ENCODE measurements at places on chromosomes 16 and 17. TPM values are rescaled to one million over a fixed set of nuclear protein-coding genes. Genes with fewer than 3 reads are reported as not detected.

The C1QTNF8 gene
- total RNA-seq, result not detected

- peak; percentile 80 for DNase-seq
These were observed 504 bp downstream of the SRSF1 start for GRCh38 chr17:58006560-58006923.

The WNT9B gene
- not detected for total RNA-seq

The HYDIN gene
- total RNA-seq, result 0.67 TPM

The SLC25A10 gene
- total RNA-seq, result 77.6 TPM

GRCh38 chr17:44543213-44543904 is 13.9 kb upstream of the FZD2 start:
- peak; percentile 90 for DNase-seq

GRCh38 chr17:69066482-69066881 is 5.8 kb upstream of the ABCA9 start:
- no peak for DNase-seq

DNA sequence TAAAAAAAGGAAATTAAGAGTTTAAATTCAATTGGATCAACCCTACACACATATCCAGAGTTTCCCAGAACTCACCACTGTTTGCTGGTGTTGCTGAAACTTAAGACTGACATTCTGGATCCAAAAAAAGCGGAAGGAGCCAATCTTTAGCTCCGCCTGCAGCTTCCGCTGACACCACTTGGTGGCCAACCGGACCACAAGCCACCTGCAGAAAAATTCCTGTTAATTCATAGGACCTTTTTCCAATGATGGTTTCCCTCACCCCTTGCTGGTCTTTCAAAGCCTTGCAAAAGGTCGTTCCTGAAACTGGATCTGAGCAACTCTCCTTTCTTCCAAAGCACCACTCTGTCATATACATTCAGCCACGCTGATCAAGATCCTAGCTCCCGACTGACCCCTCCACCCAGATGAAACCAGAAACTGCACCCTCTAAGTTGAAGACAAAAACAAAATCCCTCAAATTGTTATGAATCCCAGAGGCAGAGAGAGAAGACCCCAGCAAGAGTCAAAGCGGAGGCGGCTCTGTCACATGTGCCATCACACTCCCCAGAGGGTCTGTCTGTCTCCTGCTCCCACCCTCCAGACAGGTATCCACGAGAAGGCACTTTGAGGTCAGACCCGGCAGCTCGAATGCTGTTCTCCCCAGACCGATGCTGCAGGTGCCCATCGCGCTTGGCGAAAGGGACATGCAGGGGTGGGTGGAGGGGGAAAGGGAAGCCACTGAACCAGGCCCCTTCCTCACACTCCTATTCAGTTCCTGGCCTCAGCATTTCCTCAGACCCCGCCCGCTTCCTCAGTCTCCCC is 773 bp downstream of the BLTP2 start:
- peak; percentile 47 for DNase-seq

GRCh38 chr17:64532409-64532808 is 25.6 kb downstream of the CEP95 start:
- DNase-seq, result no peak

GRCh38 chr17:75524970-75525805 is at the start of gene LLGL2:
TSS of gene LLGL2 (plus strand) at chr17:75525697. CDS start at chr17:75543427, 17,730 bp downstream.
- no peak for DNase-seq

GRCh38 chr16:68739964-68740627 is 3.0 kb downstream of the CDH1 start:
- DNase-seq, result no peak

DNA sequence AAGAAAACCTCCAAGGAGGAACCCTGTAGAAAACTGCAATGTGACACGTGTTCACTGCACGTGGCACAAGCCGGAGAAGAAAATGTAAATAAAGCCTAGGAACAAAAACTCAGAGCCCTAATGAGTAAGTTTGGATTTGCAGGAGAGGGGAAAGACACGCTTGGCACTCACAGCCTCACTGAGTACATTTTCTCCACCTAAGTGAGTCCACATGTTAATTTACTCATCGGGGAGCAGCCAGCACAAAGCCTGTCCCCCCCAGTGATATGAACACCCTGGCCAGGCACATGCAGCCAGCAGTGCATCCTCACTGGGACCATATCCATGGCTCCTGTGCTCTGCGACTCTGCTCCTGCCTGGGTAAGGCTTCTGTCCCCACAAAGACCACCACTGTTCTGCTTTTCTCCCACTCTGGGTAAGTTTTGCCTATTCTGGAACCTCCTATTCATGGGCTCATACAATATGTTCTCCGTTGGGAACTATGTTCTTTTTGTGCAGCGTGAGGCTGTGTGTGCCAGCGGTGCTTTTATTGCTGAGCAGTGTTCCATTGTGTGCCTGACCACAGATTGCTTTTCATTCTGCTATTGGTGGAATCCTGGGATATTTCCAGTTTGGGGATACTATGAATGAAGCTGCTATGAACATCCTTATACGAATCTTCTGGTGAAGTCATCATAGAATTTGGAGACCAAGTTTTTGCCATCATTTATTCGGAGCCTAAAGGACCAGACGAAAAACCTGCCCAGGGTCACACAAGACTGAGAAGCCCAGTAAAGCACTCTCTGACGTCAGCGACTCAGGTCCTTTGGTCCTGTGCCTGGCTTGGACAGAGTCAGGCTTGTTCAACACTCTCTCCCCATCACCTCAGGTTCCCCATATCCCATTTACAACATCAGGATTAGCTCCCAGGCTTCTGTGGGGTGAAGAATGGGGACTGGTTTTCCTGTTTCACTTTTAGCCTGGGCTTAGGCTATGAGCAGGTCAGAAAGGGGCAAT is 53.3 kb downstream of the RNF112 start:
- no peak for DNase-seq

The CACNG3 gene
- not detected for total RNA-seq

DNA sequence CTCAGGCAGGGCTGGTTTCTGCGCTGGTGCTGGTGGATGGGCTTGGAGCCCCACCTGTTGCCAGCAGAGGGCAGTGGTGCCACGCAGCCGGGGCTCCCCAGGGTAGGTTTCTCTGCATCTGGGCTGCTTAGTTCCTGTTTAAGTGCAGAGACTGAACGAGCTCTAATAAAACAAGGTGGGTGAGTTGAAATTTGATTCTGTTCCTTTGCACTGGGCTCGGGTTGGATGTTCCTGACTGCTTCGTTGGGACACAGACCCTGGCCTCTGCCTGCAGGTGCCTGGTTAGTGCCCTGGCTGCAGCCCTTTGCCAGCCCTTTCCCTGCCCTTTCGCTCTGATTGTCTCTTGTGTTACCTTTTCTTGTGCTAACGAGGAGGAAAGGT is 30.0 kb downstream of the TBCD start:
- DNase-seq, result peak; percentile 71

The TNP2 gene
- total RNA-seq, result not detected

Measured in MG63 (cell line).